ENCODE measurements at places on chromosomes 2 and 18.

GRCh38 chr18:54151376-54151775 is 73.1 kb downstream of the MBD2 start:
- H3K27ac ChIP-seq, result no peak overlapping the region
- no peaks in the 10 kb centered on the region for H3K27me3 ChIP-seq
- H3K4me3 ChIP-seq, result no peak overlapping the region
- H3K4me1 ChIP-seq, result no peaks in the 10 kb centered on the region
- no peak for DNase-seq

GRCh38 chr2:120243875-120244553 is 8.6 kb upstream of the RALB start:
- H3K27me3 ChIP-seq, result no peaks in the 10 kb centered on the region
- no peak overlapping the region for H3K27ac ChIP-seq
- DNase-seq, result no peak
- H3K36me3 ChIP-seq, result no peaks in the 10 kb centered on the region
- H3K4me3 ChIP-seq, result no peak overlapping the region

DNA sequence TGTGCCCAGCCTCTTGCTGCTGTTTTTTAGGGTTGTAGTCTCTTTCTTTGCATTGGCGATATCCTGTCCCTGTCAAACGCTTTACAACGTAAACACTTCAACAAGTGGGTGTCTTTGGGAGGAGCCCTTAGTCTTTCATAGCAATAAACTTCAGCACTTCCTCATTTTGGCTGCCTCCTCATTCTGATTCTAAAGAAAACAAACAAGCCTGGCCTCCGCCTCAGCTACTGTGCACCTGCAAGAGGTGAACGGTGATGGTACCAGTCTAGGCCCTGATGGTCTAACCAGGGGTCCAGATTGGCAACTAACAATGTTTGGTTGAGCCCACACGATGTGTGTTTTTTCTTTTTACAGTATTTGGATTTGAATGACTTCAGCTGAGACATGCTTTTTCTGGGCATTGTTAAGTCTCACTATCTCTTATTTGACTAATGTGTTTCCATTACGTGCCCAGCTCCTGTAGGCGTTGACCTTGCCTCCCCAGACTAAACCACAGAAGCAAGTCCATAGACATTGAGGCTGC is 53.2 kb upstream of the CUL3 start:
- H3K27me3 ChIP-seq, result no peaks in the 10 kb centered on the region
- H3K36me3 ChIP-seq, result no peaks in the 10 kb centered on the region
- DNase-seq, result no peak
- no peak overlapping the region for H3K4me3 ChIP-seq

- H3K4me3 ChIP-seq, result no peak overlapping the region
- no peaks in the 10 kb centered on the region for H3K36me3 ChIP-seq
- H3K27me3 ChIP-seq, result no peaks in the 10 kb centered on the region
- no peaks in the 10 kb centered on the region for H3K4me1 ChIP-seq
Observed at GRCh38 chr18:45202061-45202460, 413.2 kb upstream of the SLC14A2 start.

DNA sequence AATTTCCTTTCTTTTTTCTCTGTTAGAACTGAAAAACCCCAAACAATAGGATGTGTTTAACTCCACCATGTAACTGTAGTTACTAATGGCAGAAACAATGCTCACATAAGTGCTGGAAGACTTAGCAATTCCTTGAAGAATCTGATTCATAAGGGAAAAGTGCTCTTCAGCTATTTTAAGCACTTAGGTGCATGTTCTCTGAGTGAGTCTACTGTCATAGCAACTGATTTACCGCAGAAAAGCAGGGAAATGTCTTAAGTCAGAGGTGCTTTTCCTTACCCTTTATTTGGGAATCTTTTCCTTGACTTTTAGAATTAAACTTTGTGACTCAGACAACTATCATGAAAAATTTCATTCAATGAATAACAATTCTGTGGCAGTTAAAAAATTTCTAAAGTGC is 65.4 kb upstream of the NABP1 start:
- no peak overlapping the region for H3K27ac ChIP-seq
- no peak overlapping the region for H3K4me3 ChIP-seq
- DNase-seq, result no peak
- H3K27me3 ChIP-seq, result no peaks in the 10 kb centered on the region

GRCh38 chr18:75739682-75740081 is 312.2 kb upstream of the SMIM21 start:
- no peak overlapping the region for H3K27ac ChIP-seq
- H3K27me3 ChIP-seq, result no peaks in the 10 kb centered on the region
- H3K4me3 ChIP-seq, result no peak overlapping the region
- no peaks in the 10 kb centered on the region for H3K36me3 ChIP-seq
- DNase-seq, result no peak
- no peaks in the 10 kb centered on the region for H3K4me1 ChIP-seq

DNA sequence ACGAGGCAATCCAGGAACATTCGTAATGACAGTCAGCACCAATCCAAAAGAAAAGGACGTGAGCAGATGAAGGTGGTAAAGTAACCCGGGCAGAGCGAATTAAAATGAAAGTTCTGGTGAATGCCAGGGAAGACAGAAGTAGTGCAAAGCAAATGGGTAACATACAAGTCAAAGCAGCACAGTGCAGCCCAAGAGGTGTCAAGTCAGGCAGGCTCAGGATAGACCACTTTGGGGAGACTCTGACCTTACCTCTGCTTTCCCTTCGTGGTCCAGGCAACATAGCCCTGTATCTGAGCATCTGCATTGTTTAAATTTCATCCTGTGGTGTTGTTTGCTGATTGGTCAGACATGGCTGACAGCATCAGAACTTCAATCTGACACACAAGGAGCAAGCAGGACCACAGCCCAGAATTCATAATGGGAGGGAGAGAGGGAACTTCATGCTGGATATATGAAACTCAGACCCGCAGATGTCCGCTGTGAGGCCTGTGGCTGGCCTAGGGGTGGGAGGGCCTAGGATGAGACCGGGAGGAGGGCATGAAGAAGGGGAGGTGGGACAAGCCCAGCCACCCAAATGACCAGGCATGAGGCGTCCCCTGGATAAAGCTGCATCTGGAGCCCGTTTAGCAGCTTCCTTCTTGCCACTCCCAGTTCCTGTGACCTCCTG is 285.7 kb downstream of the TCF4 start:
- no peaks in the 10 kb centered on the region for H3K36me3 ChIP-seq
- H3K27me3 ChIP-seq, result no peaks in the 10 kb centered on the region
- DNase-seq, result no peak
- H3K4me3 ChIP-seq, result no peak overlapping the region
- H3K4me1 ChIP-seq, result no peaks in the 10 kb centered on the region

DNA sequence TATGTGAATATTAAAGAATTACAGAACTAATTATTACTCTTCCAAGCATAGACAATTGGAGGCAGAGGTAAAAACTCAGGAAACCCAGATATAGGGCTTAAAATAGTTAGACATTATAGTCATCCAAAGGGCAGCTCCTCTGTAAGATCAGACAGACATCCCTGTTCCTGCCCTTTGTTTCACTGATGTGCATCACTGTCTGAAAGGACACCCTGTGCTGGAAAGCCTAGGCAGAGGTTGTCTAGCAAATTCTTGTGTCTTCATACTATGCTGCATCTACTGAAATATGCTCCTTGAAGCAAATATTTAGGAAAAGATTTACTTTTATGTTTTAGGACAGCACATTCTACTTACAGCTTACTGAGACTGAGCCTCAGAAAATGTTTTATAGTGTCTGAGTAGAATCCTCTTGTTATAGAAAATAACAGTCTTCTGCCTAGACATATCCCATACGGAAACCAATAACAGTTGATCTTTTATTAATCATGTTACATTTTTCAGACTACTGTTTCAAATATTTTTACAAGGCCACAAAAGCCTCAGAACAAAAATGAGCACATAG is 977.3 kb upstream of the CDH2 start:
- no peaks in the 10 kb centered on the region for H3K4me1 ChIP-seq
- no peaks in the 10 kb centered on the region for H3K27me3 ChIP-seq
- no peak for DNase-seq
- no peaks in the 10 kb centered on the region for H3K36me3 ChIP-seq
- no peak overlapping the region for H3K27ac ChIP-seq

DNA sequence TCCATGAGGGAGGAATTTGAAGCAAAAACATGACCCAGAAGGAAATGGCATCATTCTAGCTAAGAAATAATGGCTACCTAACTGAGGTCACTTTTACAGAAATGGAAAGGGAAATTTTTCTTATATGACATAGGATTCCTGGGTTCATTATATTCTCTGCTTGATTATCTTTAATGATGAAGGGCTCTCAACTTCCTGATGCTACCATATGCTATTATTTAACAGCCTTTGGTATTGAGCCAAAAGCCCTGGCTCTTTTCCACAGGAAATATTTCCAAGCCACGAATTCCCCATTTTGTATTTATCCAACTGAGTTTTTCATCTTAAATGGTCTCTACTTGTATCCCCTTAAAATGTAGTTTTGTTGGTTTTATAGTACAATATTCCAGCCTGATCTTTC is 63.2 kb upstream of the NPAS2 start:
- H3K36me3 ChIP-seq, result no peaks in the 10 kb centered on the region
- H3K27me3 ChIP-seq, result no peaks in the 10 kb centered on the region
- H3K27ac ChIP-seq, result no peak overlapping the region
- no peak for DNase-seq

GRCh38 chr2:80019571-80020460 is 284.7 kb downstream of the LRRTM1 start:
- DNase-seq, result no peak
- no peaks in the 10 kb centered on the region for H3K4me1 ChIP-seq
- no peak overlapping the region for H3K27ac ChIP-seq
- no peaks in the 10 kb centered on the region for H3K36me3 ChIP-seq
- H3K4me3 ChIP-seq, result no peak overlapping the region

DNA sequence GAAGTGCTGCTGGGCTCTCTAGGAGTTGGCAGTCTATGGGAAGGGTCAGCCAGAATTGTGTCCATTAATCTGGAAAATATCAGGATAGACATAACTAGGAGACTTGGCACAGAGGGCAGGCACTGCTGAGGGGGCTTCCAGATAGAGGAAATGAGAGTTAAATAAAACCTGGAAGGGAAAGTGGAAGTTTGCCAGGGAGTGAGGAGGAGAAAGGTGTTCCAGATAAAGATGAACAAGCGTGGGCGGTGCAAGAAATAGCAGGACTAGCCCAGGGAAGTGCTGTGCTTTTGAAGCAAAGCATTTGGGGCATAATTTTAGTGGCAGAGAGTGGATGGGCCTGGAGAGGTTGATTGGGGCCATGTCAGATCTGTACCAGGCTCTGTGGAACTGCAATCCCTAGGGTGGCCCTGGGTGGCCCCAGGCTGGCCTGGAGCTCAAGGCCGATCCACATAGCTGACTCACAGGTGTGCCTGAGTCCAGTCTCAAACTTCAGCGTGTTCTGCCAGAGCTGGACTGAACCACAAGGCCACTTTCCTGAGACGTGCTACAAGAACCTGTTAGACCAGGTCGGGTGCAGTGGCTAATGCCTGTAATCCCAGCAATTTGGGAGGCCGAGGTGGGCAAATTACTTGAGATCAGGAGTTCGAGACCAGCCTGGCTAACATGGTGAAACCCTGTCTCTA is 26.9 kb downstream of the GALM start:
- no peak for DNase-seq
- H3K27me3 ChIP-seq, result no peaks in the 10 kb centered on the region
- H3K27ac ChIP-seq, result no peak overlapping the region
- H3K4me3 ChIP-seq, result no peak overlapping the region

DNA sequence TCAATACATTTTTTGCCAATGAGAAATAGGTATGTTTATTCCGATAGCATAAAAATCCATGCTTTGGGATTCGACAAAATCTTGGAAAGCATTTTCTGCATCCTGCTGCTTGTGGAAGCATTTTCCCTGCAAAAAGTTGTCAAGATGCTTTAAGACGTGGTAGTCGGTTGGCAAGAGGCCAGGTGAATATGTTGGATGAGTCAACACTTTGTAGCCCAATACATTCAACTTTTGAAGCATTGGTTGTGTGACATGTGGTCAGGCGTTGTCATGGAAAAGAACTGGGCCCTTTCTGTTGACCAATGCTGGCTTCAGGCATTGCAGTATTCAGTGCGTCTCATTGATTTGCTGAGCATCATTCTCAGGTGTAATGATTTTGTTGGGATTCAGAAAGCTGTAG is 764.5 kb downstream of the TRIB2 start:
- H3K4me1 ChIP-seq, result no peaks in the 10 kb centered on the region
- no peaks in the 10 kb centered on the region for H3K36me3 ChIP-seq
- no peak overlapping the region for H3K27ac ChIP-seq
- no peak for DNase-seq

- no peak overlapping the region for H3K4me3 ChIP-seq
- H3K27ac ChIP-seq, result no peak overlapping the region
- no peaks in the 10 kb centered on the region for H3K27me3 ChIP-seq
- no peak for DNase-seq
- H3K4me1 ChIP-seq, result no peaks in the 10 kb centered on the region
Observed at GRCh38 chr2:41914936-41915335, 132.9 kb upstream of the PKDCC start.

GRCh38 chr2:207039225-207039624 is 99.9 kb downstream of the CPO start:
- H3K27me3 ChIP-seq, result no peaks in the 10 kb centered on the region
- no peak overlapping the region for H3K4me3 ChIP-seq
- H3K4me1 ChIP-seq, result no peaks in the 10 kb centered on the region
- no peaks in the 10 kb centered on the region for H3K36me3 ChIP-seq

GRCh38 chr18:48164116-48164515 is 233.7 kb upstream of the SMAD2 start:
- DNase-seq, result no peak
- H3K36me3 ChIP-seq, result no peaks in the 10 kb centered on the region
- no peaks in the 10 kb centered on the region for H3K4me1 ChIP-seq
- no peak overlapping the region for H3K4me3 ChIP-seq
- H3K27me3 ChIP-seq, result no peaks in the 10 kb centered on the region
- H3K27ac ChIP-seq, result no peak overlapping the region

- peak overlapping the region; percentile 41 for H3K27ac ChIP-seq
- DNase-seq, result no peak
- H3K36me3 ChIP-seq, result no peaks in the 10 kb centered on the region
- no peaks in the 10 kb centered on the region for H3K27me3 ChIP-seq
- peak overlapping the region; percentile 72 for H3K4me3 ChIP-seq
- H3K4me1 ChIP-seq, result peaks cover 30% of the 10 kb centered on the region
Observed at GRCh38 chr18:21741562-21742314, 1.1 kb downstream of the MIB1 start.

All from CD8-positive, alpha-beta memory T cell (primary cell).